ENCODE measurements at places on chromosomes 2 and 18. TPM values are rescaled to one million over a fixed set of nuclear protein-coding genes. Genes with fewer than 3 reads are reported as not detected.

- no peaks in the 10 kb centered on the region for H3K27me3 ChIP-seq
- peak overlapping the region; percentile 21 for H3K27ac ChIP-seq
- H3K36me3 ChIP-seq, result no peaks in the 10 kb centered on the region
- no peak for DNase-seq
- no peak overlapping the region for H3K4me3 ChIP-seq
These were observed 228.7 kb downstream of the IKZF2 start for GRCh38 chr2:212922701-212923100.

DNA sequence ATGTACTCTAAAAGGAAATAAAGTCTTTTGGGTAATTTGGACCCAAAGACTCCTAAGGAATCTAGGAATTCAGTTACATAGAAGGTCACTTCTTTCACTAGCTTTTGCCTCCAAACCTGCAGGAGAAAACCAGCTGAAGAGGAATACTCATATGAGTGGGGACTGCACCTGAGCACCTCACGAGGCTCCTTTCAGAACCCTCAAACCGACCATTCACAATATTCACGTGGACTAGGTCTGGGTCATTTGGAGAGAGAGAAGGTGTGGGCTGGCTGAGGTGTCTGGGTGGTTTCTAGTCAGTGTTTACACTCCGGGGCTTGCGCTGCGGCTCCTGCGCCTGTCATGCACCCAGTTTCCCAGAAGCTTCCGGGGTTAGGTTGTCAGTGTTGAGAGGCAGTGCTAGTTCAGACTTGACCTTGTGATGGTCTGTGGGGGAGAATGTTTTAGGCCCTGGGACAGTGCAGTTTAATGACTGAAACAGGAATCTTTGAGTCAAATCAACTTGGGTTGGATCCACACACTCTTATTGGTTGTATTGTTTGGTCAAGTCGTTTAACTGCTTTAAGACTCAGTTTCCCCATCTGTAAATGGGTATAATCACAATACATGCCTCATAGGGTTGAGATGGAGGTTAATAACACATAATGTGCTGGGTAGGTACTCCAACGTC, 78.4 kb downstream of the LIMS1 start:
- no peak for DNase-seq
- H3K27ac ChIP-seq, result no peak overlapping the region
- H3K4me1 ChIP-seq, result peaks cover 45% of the 10 kb centered on the region
- no peaks in the 10 kb centered on the region for H3K36me3 ChIP-seq
- no peaks in the 10 kb centered on the region for H3K27me3 ChIP-seq

Gene LIMS2
- total RNA-seq, result 4.6 TPM

GRCh38 chr2:18932853-18933252, 343.5 kb upstream of the NT5C1B start:
- DNase-seq, result no peak
- peaks cover 9% of the 10 kb centered on the region for H3K4me1 ChIP-seq
- no peaks in the 10 kb centered on the region for H3K27me3 ChIP-seq

- no peaks in the 10 kb centered on the region for H3K4me1 ChIP-seq
- H3K27me3 ChIP-seq, result no peaks in the 10 kb centered on the region
- H3K4me3 ChIP-seq, result no peak overlapping the region
- no peak overlapping the region for H3K27ac ChIP-seq
These were observed 1557.2 kb upstream of the ZEB2 start for GRCh38 chr2:146077156-146077555.

DNA sequence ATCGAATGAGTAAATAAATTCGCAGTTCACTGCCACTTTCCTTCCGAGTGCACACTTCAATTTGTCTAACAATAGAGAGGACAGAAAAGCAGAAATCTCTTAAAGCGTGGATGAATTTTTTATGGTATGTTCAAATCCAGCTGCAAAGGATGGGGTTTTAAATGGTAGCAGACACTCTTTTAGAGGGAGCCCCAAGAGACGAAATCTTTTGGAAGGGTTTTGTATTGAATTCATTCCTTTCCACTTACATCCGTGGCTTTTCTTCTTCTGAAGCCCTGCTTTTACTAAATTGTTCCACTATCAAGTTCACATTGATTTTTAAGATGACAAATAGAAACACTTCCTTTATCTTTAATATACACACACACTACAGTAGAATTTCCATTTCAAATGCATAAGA, 680.7 kb downstream of the NR4A2 start:
- H3K27me3 ChIP-seq, result no peaks in the 10 kb centered on the region
- no peak overlapping the region for H3K27ac ChIP-seq
- H3K4me3 ChIP-seq, result no peak overlapping the region

DNA sequence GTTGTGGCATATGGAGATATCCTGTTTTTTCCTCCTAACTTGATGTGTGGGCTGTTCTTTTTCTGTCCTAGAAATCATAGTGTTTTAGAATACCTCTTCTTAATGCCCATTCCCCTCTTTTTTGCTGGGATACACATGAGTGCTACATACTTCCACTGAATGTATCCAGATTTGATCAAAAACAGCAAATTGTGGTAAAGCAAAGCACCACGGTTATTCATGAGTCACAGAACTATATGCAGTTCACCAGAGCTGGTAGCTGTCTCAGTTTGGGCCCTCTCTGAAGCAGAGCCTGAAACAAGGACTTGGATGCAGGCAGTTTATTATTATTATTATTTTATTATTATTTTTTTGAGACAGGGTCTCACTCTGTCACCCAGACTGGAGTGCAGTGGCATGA, 69.9 kb upstream of the CTLA4 start:
- H3K4me3 ChIP-seq, result no peak overlapping the region
- DNase-seq, result no peak
- no peak overlapping the region for H3K27ac ChIP-seq

DNA sequence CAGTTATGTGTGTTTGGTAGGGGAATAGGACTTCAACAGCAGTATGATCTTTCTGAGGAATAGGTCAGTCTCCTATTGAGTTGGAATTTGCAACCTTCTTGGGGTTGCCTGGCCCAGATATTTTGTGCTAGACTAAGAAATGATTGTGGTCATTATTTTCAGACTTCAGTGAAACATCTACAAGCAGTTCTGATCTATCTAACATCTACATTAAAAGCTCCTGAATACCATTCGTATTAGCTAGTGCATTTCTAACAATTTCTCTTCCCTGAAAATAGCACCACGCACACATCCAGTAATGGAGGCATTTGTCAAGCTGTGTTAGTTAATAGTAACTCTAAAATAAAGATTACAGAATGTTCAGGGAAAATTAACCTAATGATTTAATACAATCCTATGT, 179.3 kb downstream of the FIGN start:
- H3K27me3 ChIP-seq, result no peaks in the 10 kb centered on the region
- no peak overlapping the region for H3K4me3 ChIP-seq
- H3K36me3 ChIP-seq, result no peaks in the 10 kb centered on the region
- H3K27ac ChIP-seq, result no peak overlapping the region
- no peaks in the 10 kb centered on the region for H3K4me1 ChIP-seq

DNA sequence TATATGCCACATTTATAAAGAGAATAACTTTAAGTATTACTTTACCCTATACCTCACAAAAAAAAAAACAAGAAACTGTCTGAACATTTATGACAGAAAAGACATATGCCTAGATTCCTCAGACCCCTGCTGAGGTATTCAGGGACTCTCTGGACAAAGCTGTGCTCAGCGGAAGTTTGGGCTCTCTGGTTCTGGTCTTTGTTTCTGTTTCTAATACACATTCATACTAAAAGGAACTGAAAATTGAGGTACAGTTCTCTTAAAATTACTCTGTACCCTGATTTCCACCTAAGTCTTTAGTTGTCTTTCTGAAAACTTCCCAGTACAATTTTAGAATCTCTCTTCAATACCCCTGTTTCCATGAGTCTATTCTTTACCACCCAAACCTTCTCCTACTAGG, 160.3 kb downstream of the IKZF2 start:
- no peaks in the 10 kb centered on the region for H3K27me3 ChIP-seq
- no peak overlapping the region for H3K27ac ChIP-seq
- H3K4me3 ChIP-seq, result no peak overlapping the region
- H3K36me3 ChIP-seq, result no peaks in the 10 kb centered on the region
- H3K4me1 ChIP-seq, result peaks cover 10% of the 10 kb centered on the region

DNA sequence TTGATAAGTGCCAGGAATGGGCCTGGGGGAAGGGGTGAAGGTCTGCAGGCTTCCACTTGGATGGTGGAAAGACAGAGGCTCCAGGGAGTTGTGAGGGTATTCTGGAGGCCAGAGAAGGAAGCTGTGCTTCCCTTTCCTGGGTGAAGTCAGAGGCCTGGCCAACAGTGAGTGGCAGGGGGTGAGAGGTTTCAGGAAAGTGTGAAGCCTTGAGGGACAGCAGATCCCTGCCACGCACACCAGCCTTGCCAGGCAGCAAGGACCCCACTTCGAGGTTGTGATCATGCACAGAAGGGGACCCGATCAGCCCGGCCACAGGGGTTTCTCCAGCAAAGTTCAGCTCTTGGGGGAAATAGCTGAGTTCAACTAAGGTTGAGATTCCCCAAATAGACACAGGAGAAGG, 66.5 kb downstream of the SMAD7 start:
- H3K36me3 ChIP-seq, result no peaks in the 10 kb centered on the region
- H3K4me3 ChIP-seq, result no peak overlapping the region
- no peaks in the 10 kb centered on the region for H3K27me3 ChIP-seq
- no peak overlapping the region for H3K27ac ChIP-seq
- no peak for DNase-seq

Gene CRYGC
- not detected for total RNA-seq

Gene TRABD2A
- 2.0 TPM for total RNA-seq

Gene GRB14
- total RNA-seq, result 0.63 TPM

DNA sequence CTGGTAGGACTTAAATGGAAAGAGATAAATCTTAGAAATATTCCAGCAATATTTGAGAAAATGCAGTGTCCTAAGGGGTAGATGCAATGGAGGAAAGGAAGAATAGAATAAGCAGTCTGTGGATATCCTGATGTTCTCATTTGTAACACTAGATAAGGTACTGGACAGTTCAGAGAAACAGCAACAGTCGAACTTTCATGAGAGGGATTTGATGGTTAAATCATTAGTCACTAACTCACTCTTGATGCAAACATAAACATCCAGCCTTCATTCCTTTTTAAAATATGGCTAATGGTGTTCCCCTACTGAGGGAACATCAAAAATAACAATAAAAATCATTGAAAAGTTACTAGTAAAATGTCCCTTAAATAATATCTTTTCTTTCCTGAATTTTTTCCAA, 211.4 kb upstream of the SLC39A10 start:
- no peaks in the 10 kb centered on the region for H3K36me3 ChIP-seq
- H3K4me1 ChIP-seq, result peaks cover 6% of the 10 kb centered on the region
- no peak overlapping the region for H3K27ac ChIP-seq

- H3K4me3 ChIP-seq, result no peak overlapping the region
- H3K27ac ChIP-seq, result no peak overlapping the region
- no peaks in the 10 kb centered on the region for H3K27me3 ChIP-seq
- DNase-seq, result peak; percentile 1
- no peaks in the 10 kb centered on the region for H3K36me3 ChIP-seq
- no peaks in the 10 kb centered on the region for H3K4me1 ChIP-seq
These were observed 370.7 kb upstream of the SYT4 start for GRCh38 chr18:43648002-43648401.

DNA sequence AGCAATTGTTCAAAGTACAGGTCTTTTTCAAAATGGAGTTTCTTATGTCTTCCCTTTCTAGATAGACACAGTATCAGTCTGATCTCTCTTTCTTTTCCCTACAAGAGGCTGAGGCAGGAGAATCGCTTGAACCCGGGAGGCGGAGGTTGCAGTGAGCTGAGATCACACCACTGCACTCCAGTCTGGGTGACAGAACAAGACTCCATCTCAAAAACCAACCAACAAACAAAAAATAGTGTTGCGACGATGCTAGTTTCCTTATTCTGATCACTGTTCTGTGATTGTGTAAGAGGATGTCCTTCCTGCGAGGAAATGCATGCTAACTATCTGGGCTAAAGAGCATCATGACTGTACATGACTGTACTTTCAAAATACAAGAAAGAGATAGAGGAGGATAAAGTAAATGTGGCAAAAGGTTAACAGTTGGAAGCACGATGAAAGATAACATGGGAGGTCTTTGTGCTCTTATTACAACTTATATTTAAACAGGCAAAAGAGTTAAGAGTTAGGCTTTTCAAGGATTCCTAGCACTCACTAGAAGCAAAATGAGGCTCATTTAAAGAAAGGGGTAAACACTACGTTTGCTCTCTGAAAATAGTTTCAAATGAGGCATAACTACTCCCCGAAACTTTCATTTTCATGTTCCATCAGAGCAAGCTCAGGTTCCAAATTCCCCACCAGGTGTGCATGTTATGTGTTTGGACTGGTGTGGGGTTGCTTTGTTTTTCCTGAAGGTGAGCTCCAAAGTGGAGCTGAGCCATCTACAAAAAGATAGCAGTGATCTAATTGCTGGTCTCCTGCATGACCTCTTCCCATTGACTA, 23.8 kb downstream of the SOWAHC start:
- DNase-seq, result peak; percentile 53
- peaks cover 10% of the 10 kb centered on the region for H3K4me1 ChIP-seq
- H3K36me3 ChIP-seq, result no peaks in the 10 kb centered on the region
- H3K27me3 ChIP-seq, result no peaks in the 10 kb centered on the region
- no peak overlapping the region for H3K4me3 ChIP-seq

GRCh38 chr18:69898241-69898861, 49.3 kb downstream of the CD226 start:
- no peak overlapping the region for H3K4me3 ChIP-seq
- H3K36me3 ChIP-seq, result no peaks in the 10 kb centered on the region
- no peaks in the 10 kb centered on the region for H3K4me1 ChIP-seq
- no peaks in the 10 kb centered on the region for H3K27me3 ChIP-seq

GRCh38 chr2:152499896-152500735, 165.1 kb downstream of the FMNL2 start:
- no peak for DNase-seq
- no peak overlapping the region for H3K27ac ChIP-seq
- no peaks in the 10 kb centered on the region for H3K27me3 ChIP-seq
- H3K4me3 ChIP-seq, result no peak overlapping the region
- no peaks in the 10 kb centered on the region for H3K36me3 ChIP-seq

All from PC-3 (cell line).